ENCODE measurements at places on chromosomes 12 and 14.

- no peak for DNase-seq
These were observed 4.9 kb downstream of the NFATC4 start for GRCh38 chr14:24372701-24373416.

- DNase-seq = no peak
These were observed 358.0 kb downstream of the DAD1 start for GRCh38 chr14:22231018-22231417.

GRCh38 chr12:47650469-47650868 lies 55.4 kb downstream of the RPAP3 start:
- DNase-seq = no peak

DNA sequence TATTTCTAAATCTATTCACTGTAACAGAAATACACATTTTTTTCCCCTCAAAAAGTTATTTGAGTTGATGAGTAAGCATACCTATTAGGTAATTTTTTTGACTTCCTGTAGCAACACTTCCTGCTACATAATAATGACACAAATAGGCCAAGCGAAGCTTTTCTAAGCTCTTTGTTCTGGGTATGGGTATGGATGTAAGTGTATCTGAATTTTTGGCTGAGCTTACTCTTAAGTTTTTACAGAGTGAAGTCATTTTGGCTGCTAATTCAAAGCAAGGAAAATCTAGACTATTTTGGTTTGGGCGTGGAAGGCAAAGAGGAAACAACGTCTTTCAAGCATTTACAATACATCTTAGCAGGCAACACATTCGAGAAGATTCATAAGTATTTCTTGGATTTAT lies 1206.0 kb upstream of the FLRT2 start:
- no peak for DNase-seq

GRCh38 chr12:27013611-27014084 lies 536 bp downstream of the TM7SF3 start:
- no peak for DNase-seq

- no peak for DNase-seq
These were observed 307.5 kb downstream of the ETNK1 start for GRCh38 chr12:22932431-22932830.
